ENCODE measurements at places on chromosomes 4 and X. TPM values are rescaled to one million over a fixed set of nuclear protein-coding genes. Genes with fewer than 3 reads are reported as not detected.

DNA sequence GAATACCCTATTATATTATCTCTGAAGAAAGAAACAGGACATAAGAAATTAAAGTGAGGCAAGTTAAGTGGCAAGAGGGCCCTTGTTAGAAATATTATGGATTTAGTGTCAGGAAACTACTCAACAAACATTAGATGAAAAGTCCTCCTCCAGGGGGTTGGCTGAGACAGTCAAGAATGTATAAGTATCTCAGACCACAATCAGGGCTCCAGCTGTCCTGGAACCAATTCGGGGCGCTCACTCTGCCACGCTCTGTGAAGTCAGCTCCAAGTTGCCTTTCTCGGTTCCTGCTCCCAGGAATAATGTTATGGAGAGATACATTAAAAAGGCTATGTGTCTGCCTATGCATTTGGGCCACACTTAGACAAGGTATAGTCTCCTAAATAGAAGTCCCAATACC lies 73.3 kb downstream of the RASGEF1B start:
- DNase-seq, result no peak

DNA sequence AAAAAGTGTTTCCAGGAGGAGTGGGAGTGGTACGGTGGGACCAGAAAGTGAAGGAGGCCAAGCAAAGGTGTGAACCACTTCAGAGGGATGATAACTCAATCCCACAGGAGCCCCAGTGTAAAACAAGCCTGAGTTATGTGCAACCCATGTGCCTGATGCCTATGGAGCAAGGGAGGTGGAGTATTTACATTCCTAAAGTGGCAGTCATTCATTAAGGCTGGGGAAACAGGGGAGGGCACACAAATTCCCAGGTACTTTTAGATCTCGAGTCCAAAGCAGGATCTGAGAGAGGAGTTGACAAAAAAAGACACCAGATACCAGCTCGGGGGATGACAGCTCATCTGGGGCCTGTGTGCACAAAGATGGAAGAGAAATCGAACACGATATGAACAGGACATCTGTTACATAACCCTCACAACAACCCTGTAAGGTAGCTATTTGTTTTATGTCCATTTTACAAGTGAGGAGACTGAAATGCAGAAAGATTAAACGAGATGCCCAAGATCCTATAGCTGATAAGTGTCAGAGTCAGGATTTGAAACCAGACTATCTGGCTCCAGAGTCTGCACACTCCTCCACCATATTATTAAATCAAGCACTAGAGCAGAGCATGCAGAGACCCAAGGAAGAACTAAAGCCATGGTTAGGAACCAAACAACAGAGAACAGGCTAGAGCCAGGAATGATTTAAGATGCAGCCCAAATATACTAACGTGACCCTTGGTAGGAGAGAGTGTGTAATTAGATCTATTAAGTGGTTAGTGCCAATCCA lies 91.9 kb upstream of the MAPK10 start:
- peak; percentile 62 for DNase-seq

DNA sequence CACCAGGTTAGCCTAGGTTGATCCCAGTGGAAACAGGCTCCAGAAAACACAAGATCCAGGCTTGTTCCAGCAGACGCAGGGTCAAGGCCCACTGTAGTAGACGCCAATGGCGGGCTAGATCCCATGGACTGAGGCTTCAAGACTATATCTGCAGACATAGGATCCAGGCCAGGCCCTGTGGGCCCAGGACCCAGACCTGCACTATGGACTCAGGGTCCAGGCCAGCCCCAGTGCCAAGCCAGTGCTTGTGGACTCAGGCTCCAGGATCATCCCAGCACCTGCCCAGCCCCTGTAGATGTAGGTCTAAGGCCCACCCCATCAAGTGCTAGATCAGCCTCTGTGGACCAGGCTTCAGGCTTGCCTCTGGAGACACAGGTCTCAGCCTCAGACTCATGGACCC lies 300.9 kb downstream of the CHIC1 start:
- no peak for DNase-seq

GRCh38 chr4:2923141-2923551 lies 40.1 kb downstream of the NOP14 start:
- no peak for DNase-seq

- no peak for DNase-seq
Observed at GRCh38 chr4:76813070-76813469, 84.9 kb downstream of the SOWAHB start.

- DNase-seq, result no peak
Observed at GRCh38 chr4:73051625-73052024, 17.9 kb downstream of the COX18 start.

GRCh38 chr4:169160825-169161224 lies 109.9 kb downstream of the SH3RF1 start:
- DNase-seq, result no peak

GRCh38 chrX:75784680-75785491 lies at the start of gene MAGEE2:
MAGEE2 (minus strand) TSS chrX:75785254; CDS start chrX:75785051, 203 bp downstream.
- DNase-seq, result no peak

- DNase-seq, result no peak
Observed at GRCh38 chr4:14967982-14968381, 34.3 kb upstream of the CPEB2 start.

DNA sequence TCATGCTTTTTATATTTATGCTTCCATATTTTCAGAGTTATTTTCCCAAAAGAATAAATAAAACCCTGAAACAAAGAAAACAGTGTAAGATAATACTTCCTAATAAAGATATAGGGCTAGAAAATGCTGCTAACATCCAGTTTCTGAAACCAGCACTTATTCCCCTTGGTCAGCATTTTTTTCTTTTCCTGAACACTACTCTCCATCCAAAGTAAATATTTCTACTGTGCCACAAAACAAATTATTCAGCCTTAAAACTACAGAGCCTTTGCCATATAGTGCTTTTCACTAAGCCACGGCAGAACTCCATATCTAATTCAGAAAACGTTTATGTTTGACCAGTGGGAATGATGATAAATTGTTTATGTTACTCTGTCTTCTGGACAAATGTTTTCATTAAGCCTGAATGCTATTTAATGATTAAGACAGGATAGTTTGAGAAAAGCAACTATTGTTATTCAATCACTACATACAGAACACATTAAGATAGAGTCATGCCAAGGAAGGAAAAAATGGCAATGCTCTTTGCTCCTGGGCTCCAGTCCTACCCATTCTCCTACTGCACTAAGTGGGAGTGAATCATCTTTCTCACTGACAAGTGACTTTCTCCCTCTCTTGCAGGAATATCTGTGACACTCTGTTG lies 723.9 kb downstream of the FAT4 start:
- DNase-seq, result no peak

DNA sequence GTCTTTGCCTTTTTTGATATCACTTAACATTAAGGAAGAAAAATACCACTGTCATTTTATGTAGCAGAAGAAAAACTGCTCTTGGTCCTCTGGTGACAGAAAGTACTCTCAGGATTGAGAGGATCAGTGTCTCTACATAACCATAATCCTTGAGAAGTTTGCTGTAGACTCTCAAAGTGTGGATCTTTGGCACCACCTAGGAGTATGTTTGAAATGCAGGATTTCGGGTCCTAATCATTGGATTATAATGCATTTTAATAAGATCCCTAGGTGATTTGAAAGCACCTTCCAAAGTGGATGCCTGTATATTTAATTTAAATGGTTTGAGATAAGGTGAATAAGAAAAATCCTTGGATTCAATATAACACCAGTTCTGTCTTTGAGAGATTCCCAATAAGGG lies 23.2 kb downstream of the MOB1B start:
- DNase-seq, result no peak

DNA sequence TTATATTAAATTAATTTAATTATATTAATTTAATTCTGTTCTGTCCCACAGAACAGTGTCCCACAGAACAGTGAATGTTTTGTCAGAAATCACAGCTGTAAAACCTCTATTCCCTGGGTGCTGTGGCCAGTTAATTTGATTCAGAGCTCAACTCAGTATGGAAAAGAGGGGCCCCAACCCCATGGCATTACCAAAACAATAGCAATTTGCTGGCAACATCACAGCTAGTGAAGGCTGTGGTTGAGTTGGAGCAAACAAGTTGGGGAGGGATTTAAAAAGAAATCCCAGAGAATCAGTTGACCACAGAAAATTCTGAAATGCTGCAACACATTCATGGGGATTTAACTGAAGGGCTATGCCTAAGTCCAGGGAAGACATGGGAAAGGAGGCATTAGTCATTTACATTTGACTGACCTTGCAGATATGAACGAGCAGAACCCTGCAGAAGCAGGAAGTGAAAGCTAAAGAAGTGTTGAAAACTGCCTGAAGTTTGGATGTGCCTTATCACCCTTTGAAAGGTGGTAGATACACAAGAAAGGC lies 30.1 kb downstream of the PDHA2 start:
- DNase-seq, result peak; percentile 27

DNA sequence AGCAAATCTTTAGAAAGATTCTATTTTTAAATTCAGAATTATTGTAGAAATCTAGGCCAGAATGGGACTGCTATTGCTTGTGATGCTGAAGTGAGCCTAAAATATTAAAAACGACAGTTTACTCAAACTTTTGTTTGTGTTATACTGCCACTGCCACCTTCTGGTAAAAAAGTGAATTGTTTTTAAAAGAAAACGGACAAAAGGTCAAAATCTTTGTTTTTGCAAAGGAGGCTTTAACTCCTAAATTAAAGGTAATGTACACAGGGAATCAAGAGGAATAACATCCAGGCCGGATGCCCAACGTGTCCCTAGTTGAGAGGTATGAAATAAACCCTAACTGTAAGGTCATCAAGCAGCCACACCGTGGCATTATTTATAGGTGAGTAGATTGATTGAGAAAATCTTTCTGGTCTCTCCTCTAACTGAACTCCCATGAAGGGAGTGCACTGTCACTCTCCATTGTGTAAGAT lies 338.3 kb upstream of the GALNT7 start:
- DNase-seq, result peak; percentile 7

GRCh38 chrX:133335027-133335426 lies 80.3 kb downstream of the GPC4 start:
- peak; percentile 61 for DNase-seq

GRCh38 chr4:38382520-38382919 lies 281.5 kb upstream of the KLF3 start:
- DNase-seq, result no peak

- no peak for DNase-seq
Observed at GRCh38 chr4:177185151-177185550, 124.5 kb upstream of the NEIL3 start.

DNA sequence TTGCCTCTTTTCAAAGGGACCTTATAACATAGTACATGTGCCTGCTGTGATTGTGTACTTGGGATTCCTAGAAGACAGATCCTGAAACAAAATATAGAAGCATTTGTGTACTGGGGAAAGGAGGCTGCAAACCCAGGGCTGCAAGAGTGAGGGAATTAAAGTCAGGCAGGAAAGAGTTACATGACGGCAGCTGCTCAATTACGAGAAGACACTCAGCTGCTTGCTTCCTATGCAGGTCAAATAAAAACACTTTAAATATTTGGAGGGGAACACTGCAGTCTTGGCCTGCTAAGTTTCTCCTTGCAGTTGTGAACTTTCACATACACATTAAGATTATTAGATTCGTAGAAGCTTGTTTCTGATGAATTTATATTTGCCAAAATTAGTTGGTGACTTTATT lies 191.9 kb upstream of the CXCL13 start:
- DNase-seq, result no peak

DNA sequence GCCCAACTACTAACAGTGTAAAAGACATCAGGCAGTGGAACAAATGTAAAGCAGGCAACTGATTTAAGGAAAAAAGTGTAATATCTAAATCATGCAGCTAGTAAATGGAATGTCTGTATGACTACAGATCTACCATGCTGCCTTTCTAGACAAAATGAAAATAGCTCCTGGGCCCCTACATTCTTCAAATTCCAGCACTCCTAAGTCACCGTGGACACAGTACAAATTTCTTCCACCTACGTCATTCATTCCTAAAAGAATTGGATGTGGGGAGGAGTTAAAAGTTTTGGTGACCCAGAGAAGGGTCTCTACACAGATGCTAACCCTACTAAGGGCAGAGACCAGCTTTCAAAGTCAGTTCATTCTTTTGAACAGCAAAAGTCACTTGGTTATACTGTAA lies 137.2 kb upstream of the ARHGEF9 start:
- peak; percentile 78 for DNase-seq

CYSLTR1 gene
- 2.8 TPM for total RNA-seq

PPEF2 gene
- not detected for total RNA-seq

TCEANC gene
- 1.4 TPM for total RNA-seq

POU4F2 gene
- not detected for total RNA-seq

RAB41 gene
- not detected for total RNA-seq
